Activated CD4-positive, alpha-beta T cell treated with anti-CD3 and anti-CD28 coated beads for 24 hours (primary cell): ENCODE measurements at places on chromosomes 3 and 15.

- DNase-seq = no peak
Measured at GRCh38 chr3:195774917-195775316, 36.8 kb downstream of the MUC4 start.

- DNase-seq = no peak
Measured at GRCh38 chr3:35505181-35505580, 134.1 kb upstream of the ARPP21 start.

DNA sequence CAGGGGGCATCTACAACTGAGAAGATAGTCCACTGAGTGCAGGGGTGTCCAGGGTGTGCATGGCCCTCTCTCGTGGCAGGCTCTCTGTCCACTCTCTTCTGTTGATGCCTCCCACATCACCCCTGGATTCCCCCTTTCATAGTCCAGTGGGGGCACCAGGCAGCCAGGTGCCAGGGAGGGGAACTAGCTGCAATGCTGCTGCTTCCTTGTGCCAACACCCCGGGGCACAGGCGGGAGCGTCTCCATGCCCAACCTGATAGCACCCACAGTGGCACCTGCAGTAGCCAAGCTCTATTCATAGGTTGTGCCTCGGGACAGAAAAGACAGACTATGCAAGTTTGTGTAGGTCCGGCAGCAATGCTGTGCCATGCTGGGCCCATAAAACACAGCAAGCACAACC is 11.7 kb downstream of the DUOX2 start:
- no peak for DNase-seq

DNA sequence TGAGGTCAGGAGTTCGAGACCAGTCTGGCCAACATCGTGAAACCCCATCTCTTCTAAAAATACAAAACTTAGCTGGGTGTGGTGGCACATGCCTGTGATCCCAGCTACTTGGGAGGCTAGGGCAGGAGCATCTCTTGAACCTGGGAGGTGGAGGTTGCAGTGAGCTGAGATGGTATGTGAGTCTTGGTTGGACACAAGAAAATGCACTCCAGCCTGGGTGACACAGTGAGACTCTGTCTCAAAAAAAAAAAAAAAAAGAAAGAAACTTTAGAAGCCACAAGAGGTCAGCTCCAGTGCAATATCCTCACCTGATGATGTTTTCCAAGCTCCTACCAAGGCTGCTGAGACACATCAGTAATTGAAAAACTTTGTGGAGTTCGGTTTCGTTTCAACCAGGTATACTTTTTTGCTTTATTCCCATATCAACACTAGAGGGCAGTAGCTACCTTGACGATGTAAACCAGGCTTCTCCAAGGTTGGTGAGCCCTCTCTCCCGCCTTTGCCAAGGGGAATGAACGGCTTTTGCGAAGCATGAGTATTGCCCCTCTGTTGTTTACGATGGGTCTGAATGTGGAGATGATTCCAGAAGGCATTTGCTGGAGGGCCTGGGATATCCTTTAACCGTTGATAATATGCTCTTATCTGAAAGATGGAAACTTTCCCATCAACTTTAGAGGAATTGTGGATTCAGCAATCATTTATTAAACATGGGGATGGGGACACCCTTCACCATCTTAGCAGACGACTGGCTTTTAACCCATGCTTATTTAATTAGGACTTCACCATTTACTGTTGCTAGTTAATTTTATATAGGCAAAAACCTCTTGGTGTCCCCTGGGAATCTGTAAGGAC is 202.8 kb downstream of the SV2B start:
- DNase-seq = no peak

- DNase-seq = no peak
Measured at GRCh38 chr3:138686771-138687221, 78.2 kb downstream of the FAIM start.

DNA sequence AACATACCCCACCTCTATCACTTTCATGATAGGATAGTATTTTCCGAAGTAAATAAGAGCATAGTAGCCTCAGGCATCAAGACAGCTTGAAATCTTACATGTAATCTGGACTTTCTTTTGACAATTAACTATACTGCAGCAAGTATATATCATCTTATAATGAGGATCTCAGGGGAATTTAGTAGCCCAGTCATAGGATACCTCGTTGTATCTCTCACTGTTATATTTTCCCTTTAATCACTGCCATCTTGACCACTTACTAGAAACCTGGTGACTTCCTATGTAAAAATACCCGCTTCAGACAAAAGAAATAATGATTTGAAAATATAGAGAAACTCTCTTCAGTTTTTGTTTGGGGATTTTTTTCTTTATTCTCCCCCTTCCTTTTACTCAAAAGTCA is 88.2 kb downstream of the SERPINI1 start:
- no peak for DNase-seq

DNA sequence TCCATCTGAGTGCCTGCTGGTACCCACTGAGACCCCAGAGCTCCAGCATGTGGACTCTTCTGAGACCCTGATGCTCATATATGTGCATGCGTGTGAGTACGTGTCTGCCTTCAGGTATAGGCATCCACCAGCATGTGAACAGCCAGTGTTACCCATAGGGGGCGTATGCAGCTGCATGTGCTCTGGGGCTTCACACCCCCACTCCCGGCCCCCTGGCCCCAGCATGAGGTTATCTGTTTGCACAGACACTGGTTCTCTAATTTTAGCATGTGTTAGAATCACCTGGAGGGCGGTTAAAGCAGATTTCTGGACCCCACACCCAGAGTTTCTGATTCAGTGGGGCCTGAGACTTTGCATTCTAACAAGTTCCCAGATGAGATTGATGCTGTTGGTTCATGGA is 824 bp upstream of the CILP start:
- DNase-seq = peak; percentile 6

DNA sequence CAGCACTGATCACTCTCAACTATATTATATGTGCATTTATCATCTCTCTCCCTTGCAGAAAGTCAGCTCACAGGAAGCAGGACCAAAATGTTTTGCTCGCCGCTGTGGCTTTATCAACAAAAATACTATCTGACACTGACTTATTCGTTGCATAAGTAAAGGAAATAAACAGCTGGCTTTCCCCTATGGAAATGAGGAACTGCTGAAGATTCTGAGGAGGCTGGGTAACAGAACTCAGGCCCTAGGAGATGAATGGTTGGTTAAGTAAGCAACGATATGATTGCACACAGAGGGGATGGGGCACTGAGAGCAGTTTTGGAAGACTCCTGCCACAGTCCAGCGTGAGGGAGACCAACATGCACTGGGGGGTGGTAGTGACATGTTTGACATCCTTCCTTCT is 181.1 kb downstream of the STT3B start:
- no peak for DNase-seq

DNA sequence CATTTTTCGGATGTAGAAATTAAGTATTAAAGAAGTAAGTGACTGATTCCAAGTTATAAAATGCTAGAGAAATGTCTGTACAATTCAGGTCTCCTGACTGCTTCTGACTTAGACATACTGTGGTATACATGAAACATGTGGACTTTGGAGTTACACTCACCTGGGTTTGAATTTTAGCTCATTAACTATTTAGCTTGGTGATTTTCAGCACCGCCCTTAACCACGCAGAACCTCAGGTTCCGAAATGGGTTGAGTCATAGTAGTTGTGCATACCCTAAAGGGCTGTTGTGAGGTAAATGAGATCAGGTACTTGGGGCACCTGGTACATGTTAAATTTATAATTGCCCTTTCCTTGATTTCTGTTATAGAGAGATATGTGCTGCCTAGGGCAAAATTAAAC is 32.9 kb upstream of the UTS2B start:
- no peak for DNase-seq

DNA sequence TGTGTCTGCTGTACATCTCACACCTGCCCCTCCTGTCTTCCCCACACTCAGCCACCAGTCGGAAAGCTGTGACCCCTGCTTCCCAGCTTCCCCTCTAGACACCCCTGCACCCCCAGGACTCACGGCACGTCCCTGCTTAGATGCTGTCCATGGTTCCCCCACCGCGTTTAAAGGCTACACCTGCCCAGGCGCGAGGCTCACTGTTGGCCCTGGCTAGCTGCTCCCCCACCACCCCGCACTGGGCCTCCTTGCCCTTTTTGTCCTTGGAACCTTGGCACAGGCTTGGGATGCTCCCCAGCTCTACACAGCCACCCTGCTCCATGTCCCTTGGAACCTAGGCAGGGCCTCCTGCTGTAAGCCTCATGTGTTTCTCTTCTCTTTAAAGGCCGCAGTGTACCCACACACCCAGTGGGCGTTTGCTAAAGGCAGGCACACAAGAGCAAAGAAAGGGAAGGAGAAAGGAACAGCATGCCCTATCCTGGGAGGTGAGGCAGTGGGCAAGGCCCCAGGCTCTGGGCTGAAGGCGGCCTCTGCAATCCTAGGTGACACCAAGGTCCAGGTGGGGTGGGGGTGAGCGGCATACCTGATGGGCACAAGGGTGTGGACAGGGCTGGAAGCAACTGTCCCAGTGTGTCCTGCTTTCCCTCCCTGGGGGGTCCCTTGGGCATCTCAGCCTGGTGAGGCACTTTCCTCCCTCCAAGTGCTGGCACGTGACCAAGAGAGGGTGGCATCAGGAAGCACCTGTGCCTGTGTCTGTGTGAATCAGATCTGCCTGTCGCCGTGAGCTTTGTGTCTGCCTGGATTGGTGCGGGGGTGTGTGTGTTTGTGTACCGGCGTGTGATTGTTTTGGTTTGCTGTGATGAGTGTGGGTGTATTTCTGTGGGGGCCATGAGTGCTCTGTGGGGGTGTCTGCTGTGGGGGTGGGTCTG is 54.4 kb downstream of the TPRA1 start:
- no peak for DNase-seq

- no peak for DNase-seq
Measured at GRCh38 chr3:129994883-129995559, 20.5 kb downstream of the TRH start.

DNA sequence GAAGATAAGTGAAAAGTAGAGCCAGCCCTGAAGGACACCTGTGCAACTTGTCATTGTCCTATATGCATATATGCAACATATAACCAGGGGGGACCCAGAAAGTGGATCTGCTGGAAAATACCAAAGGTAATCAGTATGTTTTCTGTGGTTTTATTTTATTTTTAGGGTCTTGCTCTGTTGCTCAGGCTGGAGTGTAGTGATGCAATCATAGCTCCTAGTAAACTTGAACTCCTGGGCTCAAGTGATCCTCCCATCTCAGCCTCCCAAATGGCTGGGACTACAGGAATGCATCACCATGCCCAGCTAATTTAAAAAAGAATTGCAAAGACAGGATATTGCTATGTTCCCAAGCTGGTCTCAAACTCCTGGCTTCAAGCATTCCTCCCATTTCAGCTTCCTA is 18.0 kb upstream of the ALDH1A2 start:
- DNase-seq = no peak

DNA sequence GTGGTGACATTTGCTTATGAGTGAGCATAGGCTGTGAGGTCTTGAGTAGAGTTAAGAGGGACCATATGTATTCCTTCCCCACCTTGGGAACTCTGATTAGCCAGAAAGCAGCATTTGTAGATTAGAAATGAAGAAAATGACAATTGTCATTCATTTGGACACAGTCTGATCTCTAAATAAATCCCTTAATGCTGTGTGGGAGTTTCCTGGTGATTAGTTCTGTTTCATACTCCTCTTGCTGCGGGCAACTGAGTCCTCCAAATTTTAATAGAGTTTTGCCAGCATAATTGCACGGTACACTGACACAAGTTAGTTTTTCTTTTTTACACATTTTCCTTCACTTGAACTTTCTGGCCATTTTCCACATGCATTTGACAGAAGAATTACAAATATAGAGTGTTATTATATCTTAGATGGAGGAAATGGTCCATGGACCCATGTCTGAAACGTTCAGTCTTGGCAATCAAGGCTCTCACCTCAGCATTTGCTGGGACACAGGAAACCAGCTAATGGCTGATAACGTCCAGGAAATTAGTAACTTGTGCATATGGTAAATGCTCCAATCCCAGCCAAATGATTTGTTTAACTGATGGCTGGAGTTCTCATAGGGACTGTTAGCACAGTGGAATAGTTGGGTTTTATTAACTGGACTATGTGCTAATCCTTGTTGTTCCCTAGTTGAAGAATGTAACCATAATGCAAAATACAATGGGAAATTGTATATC is 321.2 kb downstream of the RBMS3 start:
- DNase-seq = no peak

DNA sequence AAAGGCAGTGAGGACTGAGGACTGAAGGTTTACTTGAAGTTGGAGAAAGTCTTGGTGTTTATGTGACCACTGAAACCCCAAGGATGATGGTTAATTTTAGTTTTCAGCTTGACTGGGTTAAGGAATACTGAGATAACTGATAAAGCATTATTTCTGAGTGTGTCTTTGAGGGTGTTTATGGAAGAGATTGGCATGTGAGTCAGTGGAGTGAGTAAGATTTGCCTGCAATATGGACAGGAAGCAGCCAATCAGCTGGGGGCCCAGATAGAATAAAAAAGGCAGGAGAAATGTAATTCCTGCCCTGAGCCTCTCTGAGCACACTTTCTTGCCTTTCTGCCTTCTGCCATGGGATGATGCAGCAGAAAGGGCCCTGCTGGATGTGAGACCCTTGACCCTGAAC is 92.4 kb downstream of the KBTBD8 start:
- DNase-seq = no peak

GRCh38 chr3:107689355-107689754 is 166.6 kb downstream of the BBX start:
- DNase-seq = no peak

- no peak for DNase-seq
Measured at GRCh38 chr3:178405531-178405930, 130.7 kb upstream of the KCNMB2 start.

DNA sequence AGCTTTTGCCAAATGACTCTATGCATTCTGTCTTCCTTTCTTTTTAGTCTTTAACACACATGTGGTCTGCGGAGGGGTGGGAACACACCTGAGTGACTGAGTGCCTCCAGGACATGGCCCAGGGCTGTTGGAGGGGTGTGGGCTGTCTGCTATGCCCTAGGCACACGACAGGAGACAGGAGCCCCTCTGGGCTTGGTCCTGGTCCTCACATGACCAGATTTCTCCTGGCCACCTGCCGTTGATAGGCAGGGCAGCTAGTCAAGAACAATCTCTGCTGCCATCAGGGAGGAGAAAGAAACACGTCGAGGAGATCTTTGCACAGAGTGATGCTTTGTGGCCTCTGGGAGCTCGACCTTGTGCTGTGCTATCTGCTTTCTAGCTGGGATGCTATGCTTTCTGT is 176.6 kb downstream of the KLF13 start:
- DNase-seq = no peak

GRCh38 chr3:134641671-134642300 is 9.0 kb downstream of the KY start:
- DNase-seq = no peak

GRCh38 chr3:186290796-186291195 is 71.2 kb downstream of the DGKG start:
- no peak for DNase-seq

DNA sequence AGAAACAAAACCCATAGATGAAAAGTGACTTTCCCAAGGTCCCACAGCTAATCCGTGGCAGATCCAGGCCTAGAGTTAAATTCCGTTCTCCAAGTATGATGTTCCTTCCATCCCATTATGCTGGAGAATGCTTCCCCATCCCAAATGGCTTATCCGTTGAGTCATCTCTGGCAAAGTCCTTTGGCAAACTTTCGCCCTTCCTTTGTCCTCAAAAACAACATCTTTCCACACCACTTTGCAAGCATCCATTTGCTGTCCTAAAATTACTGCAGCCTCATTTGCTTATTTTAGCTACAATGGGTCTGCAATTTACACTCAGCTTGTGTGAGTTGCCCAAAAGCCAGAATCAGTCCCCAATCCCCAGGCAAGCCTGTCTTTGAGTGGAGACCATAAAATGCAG is 304.0 kb upstream of the TLE3 start:
- DNase-seq = no peak
